ENCODE measurements at places on chromosomes 12 and 14.
A peak's percentile ranks its signal among the peaks of the same experiment; 100 is the strongest.

DNA sequence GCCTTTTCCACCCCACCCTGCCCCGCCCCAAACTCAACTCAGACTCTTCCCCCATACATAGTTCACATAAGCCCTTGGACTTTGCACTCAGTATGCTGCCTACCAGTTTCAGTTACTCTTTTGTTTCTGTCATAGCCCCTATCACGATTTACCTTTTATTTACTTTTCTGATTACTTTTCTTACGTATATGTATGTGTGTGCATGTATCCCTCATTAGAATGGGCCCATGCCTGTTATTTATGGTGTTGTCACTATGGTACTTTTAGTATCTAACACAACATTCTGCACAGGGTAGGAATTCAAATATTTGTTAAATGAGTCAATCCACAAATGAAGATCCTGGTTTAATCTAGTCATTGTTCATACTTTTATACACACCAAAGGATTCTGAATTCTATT lies 16.5 kb upstream of the LUM start:
- no peak for DNase-seq

- DNase-seq = no peak
These were observed 141.0 kb downstream of the MSRB3 start for GRCh38 chr12:65419284-65420072.

GRCh38 chr14:21941885-21942284 lies 268.3 kb upstream of the OR4E1 start:
- no peak for DNase-seq

DNA sequence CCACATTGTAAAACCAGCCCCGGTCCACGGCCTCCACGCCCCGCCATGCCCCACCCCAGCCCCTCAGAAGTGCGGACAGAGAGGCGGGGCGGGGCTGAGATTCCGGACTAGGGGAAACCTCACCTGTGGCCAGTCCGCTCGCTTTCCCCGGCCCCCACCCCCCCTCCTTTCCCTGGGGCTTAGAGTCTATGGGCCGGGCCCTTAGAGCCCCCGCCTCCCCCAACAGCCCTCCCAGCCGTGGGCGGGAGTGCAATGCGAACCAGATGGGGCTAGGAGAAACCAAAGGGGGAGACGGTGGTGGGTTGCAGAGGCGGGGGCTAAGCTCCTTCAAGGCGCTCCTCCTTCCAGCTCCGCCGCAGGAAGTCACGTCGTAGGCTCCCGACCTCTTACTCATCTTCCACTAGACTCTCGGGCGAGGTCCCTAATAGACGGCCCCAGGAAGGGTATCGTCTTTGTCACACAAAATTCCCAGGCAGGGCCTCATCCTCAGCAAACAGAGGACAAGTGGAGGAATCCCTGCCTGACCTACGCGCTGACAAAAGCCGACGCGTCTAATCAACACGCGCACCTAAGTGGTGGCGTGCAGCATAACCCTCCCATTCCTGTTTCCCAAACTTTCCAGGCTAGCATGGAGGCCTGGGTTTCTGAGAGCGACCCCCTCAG lies 1.1 kb upstream of the NAB2 start:
- peak; percentile 99 for DNase-seq

GRCh38 chr14:70894868-70895267 lies 12.4 kb upstream of the PCNX1 start:
- no peak for DNase-seq

GRCh38 chr12:95114766-95115405 lies 41.5 kb upstream of the NR2C1 start:
- DNase-seq = no peak
